Stromal cell of bone marrow (primary cell): ENCODE measurements at places on chromosomes 12 and 14.

GRCh38 chr12:12559719-12560296 is 2.9 kb downstream of the DUSP16 start:
- DNase-seq = no peak

- no peak for DNase-seq
Observed at GRCh38 chr12:13326076-13326475, 129.6 kb downstream of the EMP1 start.

- DNase-seq = no peak
Observed at GRCh38 chr14:25501749-25502148, 451.8 kb upstream of the STXBP6 start.

DNA sequence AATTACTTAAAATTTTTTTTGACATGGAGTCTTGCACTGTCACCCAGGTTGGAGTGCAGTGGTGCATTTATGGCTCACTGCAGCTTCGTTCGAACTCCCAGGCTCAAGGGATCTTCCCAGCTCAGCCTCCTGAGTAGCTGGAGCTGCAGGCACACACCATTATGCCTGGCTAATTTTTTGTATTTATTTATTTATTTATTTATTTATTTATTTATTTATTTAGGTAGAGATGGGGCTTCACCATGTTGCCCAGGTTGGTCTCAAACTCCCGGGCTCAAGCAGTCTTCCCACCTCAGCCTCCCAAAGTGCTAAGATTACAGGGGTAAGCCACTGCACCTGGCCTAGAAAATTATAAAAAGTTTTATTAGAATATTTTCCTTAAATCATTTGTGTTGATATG is 73.6 kb downstream of the DACT1 start:
- DNase-seq = no peak

- no peak for DNase-seq
Observed at GRCh38 chr14:41749429-41749828, 142.8 kb downstream of the LRFN5 start.

GRCh38 chr14:85895603-85896002 is 365.7 kb downstream of the FLRT2 start:
- no peak for DNase-seq

DNA sequence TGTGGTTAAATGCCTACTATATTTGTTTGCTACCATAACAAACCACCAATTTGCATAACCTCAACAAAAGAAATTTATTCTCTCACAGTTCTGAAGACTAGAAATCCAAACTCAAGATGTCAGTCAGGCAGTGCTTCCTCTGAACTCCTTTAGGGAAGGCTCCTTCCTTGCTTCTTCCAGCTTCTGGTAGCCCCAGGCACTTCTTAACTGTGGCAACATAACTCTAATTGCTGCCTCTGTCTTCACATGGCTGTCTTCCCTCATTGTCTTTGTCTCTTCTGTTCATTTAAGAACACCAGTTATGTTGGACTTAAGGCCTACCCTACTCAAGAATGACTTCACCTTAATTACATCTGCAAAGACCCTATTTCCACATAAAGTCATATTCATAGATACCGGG is 206.9 kb downstream of the SYT1 start:
- DNase-seq = no peak

DNA sequence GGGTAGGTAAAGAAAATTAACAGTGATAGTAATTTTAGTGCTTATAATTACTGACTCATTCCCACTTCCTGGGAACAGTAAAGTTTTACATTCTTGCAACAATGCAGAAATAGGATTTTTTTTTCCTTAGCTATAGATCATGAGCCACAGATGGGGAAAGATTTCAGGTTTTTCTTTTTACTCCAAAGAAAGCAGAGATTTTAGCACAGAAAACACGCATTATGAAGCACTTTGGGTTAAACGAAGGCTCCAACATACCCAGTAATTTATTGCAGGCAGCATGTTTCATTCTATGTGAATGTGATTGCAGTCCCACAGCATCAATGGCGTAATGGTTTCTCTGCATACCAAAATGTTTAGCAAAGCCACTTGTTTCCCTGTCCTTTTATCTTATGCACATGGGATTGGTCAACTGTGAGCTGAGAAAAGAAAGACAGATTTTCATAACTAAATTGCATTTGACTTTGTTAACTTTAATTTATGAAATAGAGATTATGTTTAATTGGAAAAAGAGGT is 124.6 kb upstream of the E2F7 start:
- peak; percentile 80 for DNase-seq
